Astrocyte (in vitro differentiated cells and primary cell): ENCODE measurements at places on chromosomes 7 and 10. TPM values are rescaled to one million over a fixed set of nuclear protein-coding genes. Genes with fewer than 3 reads are reported as not detected.

Gene FGFR2
- 10.6 and 11.8 TPM in 2 replicates for total RNA-seq

Gene SEMA3A
- 22.0 and 31.3 TPM in 2 replicates for total RNA-seq

Gene COL13A1
- 0.65 and 0.86 TPM in 2 replicates for total RNA-seq

- no peaks in the 10 kb centered on the region for H3K4me1 ChIP-seq
- peak; percentile 25 for DNase-seq
- no peak overlapping the region for H3K27ac ChIP-seq
- no peak overlapping the region for H3K4me3 ChIP-seq
- no peaks in the 10 kb centered on the region for H3K36me3 ChIP-seq
Observed at GRCh38 chr7:43439631-43440401, 143.1 kb upstream of the STK17A start.

Gene OPN1SW
- total RNA-seq: not detected in 2 replicates

Gene ADRB1
- total RNA-seq: 0.62 and 1.3 TPM in 2 replicates
